ENCODE measurements at places on chromosomes 5 and 9.

DNA sequence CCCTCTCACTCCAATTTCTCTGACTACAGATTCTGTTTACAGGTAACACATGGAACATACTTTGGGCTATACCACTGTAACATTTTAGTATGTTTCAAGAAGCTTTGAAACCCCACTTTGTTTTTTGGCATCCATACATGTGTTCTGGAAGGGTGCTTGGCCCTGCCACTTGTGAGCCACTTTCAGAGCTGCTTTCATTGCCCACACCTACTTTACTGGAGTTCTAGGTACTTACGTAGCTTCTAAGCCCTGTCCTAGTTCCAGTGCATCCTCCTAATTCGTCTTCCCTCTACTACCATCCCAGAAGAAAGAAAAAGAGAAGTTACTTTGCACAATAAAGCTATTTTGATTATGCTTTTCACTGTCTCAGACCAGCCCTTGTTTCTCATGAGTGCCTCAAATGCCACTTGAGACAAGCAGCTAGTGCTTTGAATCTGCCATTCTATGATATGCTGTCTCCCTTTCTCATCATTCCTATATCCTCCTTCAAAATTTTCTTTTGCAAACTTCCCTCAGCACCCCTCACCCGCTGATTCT, 26.5 kb upstream of the C5orf47 start:
- no peak for DNase-seq

DNA sequence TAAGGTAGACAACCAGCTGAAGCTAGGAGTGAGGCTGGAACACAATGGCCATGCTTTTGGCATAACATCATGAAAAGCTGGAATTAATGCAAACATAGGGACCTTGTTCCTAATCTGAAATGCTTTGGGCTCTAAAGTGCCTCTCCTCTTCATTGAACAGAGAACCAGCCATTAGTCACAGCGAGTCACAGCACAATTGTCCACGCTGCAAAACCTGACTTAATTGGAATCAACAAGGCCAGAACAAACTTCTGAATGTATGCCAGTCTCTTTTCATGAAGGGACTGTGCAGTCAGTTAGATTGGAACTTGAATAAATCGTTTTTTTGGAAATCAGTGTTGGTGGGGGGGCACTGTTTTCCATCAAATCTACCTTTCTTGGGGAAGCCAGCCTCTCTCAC, 96.5 kb downstream of the JAKMIP2 start:
- peak; percentile 3 for DNase-seq

DNA sequence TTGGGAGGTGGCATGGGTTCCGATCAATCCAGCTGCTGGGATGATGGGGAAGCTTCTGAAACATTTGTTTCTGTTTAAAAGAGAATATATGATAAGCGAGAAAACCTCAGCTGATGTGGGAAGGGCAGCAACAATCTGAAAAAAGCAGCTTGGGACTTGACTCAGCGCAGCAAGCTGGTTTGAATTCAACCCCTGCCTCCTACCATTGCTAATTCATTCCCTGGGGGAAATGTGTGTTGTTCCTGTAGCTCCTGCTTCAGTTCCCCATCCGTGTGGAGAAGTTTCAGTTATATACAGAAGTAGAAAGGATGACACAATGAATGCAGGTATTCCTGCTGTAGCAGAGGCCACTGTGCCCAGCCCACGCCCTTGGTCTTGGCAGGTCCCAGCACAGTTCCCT, 145.1 kb downstream of the NXNL2 start:
- DNase-seq = no peak

GRCh38 chr5:36685631-36686288, 79.4 kb downstream of the SLC1A3 start:
- no peak for DNase-seq

DNA sequence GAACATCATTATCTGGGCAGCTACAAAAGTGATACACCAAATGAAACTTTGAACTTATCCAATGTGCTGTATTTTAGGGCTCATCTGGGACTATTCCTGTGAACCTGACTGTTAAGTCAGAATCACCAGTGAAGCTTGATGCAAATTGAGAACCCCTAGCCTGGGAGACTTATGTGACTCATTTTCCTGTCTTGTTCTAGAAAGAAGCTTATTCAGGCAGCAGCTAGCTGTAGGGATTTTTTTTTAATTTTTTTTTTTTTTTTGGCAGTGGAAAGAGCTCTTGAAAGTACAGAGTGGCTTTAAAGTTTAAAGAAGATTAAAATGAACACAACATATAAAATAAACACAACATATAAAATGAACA, 81.1 kb upstream of the TNFAIP8 start:
- DNase-seq = no peak

DNA sequence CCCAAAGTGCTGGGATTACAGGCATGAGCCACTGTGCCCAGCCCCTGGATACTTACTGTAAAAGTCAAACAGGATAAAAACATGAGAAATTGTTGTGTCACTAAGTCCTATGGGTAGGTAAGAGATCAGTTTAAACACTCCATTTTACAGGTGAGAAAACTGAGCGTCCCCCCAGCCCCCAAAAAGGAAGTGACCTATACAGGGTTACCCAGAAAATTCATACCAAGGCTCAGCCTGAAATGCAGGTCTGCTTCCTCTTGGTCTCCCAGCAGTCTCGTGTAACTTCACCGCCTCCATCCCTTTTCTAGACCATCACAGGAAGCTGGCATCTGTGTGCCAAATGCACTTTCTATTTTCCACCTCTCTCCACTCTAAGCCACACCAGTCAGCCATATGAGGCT, 57.2 kb downstream of the TMOD1 start:
- DNase-seq = no peak

DNA sequence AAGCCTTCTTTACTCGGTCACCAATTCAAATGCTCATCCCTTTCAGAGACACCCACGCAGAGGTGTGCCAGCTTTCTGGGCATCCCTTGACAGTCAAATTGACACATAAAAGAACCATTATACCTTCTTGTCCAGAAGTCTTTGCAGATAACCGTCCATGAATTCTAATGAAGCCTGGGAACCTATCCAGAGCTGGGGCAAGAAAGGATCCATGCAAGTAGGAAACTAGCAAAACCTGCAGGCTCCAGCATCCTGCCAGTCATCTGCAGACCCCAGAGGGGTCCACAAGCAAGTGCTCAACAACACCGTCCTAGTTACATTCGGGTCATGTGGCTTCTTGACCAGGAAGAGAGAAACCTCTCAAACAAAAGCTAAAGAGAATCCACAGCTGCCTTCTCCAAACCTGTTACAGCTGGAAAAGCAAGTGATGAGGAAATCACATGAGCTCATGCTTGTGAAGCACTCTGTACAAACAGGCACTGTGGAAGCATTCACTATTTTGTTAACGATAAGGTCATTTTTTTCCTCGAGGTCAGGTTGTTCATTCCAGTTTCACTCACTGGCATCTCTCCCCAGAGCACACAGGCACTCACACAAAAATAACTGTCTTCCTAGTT, 80.2 kb upstream of the DMRT1 start:
- no peak for DNase-seq

GRCh38 chr5:27144456-27144855, 106.1 kb upstream of the CDH9 start:
- DNase-seq = no peak

- DNase-seq = peak; percentile 59
Measured at GRCh38 chr5:122192497-122193496, 63.5 kb downstream of the ZNF474 start.

DNA sequence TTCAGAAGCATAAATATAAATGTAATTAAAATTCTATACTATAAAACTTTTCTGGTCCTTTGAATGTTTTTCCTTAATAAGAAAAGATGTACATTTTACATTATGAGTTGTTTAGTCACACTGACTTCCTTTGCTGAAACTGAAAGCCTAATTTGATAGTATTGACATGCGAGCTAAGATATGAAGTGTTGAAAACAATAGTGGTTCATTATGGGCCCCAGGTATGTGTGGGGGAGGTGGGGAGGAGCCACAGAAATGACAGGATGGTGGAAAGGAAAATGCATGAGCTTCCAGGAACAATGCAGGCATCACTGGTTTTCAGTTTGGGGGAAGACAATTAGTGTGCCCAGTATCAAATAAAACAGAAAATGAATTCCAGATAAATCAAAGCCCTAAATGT, 35.4 kb upstream of the RLN1 start:
- DNase-seq = no peak

DNA sequence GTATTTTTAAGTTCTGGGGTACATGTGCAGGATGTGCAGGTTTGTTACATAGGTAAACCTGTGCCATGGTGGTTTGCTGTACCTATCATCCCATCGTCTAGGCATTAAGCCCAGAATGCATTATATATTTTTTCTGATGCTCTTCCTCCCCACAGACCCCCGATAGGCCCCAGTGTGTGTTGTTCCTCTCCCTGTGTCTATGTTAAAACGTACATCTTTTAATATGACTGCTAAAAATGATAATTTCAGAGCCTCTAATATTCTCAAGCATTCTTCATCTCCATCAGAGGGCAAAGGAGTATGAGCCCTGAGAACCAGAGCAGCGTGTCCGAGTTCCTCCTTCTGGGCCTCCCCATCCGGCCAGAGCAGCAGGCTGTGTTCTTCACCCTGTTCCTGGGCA, at the start of gene OR1J2:
OR1J2 (plus strand) TSS at position 301 of the 400 bp plus-strand sequence; CDS start at position 301, 0 bp downstream.
- no peak for DNase-seq

DNA sequence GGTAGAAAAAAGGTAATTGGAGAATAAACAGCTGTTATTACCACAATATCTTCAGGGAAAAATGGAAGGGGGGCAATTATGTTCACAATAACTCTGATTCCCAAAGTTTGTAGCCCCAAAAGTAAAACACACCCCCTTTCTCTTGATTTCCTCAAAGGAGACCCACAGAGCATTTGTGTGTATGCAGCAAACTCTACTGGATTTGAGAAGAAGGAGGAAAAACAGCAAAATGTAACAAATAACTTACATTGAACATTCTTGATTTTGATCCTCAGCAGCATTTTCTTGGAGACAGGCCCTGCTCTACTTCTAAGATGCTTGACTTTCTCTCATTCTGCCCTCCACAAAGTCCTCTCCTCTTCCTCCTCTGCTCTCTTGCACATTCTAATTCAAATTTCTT, 420.8 kb upstream of the EDIL3 start:
- DNase-seq = no peak

DNA sequence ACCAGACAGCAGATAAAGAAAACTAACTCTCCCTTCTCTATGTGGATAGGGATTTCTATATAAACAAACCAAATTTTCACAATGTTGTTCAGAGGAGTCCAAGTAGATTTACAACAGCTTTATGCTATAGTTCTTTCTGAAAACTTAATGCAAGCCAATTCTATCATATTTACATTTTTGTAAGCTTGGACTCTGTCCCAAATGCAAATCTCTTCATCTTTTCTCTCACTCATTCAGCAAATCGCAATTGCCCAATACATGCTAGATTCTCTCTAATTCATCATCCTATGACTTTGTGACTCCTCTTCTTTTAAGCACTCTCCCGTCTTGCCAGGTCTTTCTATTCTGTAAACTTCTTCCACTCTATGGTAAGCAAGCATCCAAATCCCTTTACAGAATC, 39.1 kb upstream of the UGT3A2 start:
- no peak for DNase-seq

DNA sequence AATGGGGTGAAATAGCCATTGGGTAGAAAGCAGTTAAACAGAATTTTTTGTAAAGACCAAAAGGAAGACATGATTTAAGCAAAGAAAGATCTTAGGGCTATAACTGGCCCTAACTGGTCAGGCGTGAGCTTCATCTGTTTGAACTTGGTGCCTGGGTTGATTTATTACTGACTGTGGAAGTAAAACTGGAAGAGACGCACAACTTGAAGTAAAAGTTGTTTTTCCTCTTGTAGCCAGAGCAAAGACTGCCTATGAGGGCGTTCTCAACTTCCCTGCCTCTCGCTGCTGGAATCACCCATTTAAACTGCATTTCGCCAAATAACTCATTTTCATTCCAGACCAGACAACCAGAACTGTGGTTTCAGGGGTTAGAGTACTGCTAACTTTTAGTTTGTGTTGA, 1.5 kb downstream of the THBS4 start:
- DNase-seq = no peak

DNA sequence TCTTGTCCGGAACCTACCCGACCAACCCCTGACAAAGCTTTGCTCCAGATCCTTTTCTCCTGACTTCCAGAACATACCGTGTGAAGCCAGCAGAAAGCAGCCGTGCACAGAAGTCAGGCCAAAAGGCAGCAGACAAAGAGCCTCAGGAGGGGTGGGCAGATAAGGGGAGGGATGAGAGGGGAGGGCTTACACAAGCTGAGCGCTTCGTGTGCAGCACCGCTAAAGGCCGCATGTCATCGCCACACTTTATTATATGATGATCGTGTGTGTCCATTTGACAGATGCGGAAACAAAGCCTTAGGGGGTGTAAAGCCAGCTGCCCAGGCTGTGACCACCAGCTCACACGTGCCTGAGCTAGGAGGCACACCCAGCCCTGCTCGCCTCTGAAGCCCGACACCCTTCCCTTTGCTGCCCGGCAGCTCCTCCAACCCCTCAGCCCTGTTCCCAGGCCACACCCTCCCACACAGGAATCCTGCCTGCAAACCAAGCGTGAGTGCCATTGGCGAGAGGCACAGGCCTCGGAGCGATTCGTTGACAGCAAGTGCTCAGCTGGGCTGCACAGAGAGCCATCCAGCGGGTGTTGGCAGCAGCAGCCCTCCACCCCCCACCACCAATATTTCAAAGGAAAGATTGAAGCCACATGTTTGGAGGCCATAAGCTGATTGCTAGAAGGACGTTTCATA, 170.5 kb upstream of the SMIM23 start:
- DNase-seq = no peak

DNA sequence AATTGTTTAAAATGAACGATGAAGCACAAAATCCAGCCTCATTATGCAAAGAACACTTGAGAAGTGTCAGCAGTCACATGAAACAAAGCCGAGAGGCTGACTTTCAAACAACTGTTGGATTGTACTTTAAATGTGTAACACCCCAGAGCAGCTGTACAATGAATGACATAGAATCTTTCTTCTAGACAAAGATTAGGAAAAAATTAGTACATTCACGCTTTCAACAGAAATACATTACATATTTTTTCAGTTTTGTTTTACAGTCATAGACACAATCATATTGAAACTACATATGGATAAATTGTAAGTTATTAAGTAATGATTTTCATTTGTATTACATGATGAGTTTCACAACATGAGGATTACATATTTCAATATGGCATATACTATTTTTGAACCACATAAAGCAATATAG, 10.6 kb upstream of the AGXT2 start:
- no peak for DNase-seq

DNA sequence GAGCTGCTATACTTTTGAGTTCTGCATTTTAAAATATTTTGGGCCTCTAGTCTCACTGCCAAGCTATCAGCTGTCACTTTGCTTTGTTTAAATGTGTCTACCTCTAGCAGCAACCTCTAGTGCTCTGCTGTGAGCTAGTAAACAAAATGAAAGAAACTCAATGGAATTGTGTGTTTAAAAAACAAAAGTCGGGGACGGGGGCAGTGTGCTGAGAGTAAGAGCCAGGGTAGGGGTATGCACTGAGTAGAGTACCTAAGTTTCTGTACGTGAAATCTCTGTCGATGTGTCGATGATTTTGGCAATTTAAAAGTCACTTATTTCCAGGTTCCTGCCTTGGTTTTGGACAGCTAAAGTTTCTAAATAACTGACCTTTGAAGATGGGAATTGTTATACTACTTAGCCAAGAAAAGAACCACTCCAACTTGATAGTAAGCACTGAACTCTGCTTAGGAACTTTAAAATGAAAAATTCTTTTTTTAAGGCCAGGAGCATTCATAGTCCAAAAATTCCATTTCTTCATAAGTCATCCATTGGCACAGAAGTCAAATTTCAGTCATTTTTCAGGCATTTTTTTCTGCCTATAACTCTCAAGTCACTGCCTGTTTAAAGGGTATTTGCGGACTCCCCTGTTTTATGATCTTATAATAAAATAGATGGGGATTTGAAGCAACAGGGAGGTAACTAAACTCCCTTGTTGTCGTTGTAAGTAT, 111.5 kb downstream of the SAXO1 start:
- no peak for DNase-seq
